ENCODE measurements at places on chromosomes 5 and 9.

GRCh38 chr9:29945012-29945411 is 2371.7 kb upstream of the C9orf72 start:
- DNase-seq: no peak

GRCh38 chr5:151222054-151222789 is 1.7 kb downstream of the CCDC69 start:
- DNase-seq: no peak

GRCh38 chr5:149749481-149750365 is 19.6 kb downstream of the PPARGC1B start:
- no peak for DNase-seq

- no peak for DNase-seq
These were observed 20.1 kb upstream of the SARDH start for GRCh38 chr9:133758228-133758627.

Data from hematopoietic multipotent progenitor cell treated with erythropoietin and hydrocortisone succinate and interleukin-3 and kit ligand, for 4 days (in vitro differentiated cells).